ENCODE measurements at places on chromosomes 16 and 17.

DNA sequence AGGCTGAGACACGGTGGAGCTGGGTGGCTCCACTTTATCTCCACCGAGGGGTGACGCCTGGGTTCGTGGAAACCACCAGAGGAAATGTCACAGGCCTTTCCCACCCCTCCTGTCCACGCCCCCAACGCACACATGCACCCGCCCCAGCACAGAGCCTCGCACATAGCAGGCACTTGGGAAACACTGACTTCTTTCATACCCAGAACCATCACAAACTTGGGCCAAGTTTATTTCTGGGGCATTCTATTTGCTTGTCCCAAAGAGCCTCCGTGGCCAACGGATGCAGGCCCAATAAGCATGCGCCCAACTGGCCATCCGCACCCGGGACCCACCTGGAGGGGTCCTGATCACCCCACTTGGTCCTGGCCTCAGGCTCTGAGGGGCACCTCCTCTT, 3.3 kb downstream of the BCAR1 start:
- no peak for DNase-seq

- DNase-seq = peak; percentile 47
Observed at GRCh38 chr17:47803751-47804150, 17.8 kb downstream of the OSBPL7 start.

DNA sequence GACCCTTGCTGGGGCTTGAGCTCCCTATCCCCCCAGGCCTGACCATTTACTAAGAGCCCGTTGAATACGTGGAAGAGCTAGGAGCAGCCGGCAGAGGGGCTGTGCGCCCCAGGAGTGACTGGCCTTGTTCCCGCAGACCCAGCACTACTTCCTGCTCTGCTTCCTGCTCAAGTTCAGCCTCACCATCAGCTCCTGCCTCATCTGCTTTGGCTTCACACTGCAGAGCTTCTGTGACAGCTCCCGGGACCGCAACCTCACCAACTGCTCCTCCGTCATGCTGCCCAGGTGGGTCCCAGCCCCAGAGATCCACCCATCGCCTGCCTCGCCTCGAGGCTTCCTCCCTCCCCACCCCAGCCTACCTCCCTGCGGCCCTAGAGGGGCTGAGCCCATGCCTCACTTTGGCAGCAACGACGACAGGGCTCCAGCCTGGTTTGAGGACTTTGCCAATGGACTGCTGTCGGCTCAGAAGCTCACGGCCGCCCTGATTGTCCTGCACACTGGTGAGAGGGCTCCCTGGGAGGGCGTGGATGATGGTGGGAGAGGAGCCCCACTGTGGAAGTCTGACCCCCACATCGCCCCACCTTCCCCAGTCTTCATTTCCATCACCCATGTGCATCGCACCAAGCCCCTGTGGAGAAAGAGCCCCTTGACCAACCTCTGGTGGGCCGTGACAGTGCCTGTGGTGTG, 17.2 kb downstream of the CASKIN2 start:
- DNase-seq = no peak

GRCh38 chr17:71302721-71303549, 817.9 kb upstream of the SOX9 start:
- DNase-seq = no peak

Measured in vagina (tissue), 2 donors.